ENCODE measurements at places on chromosomes 11 and 22.

GRCh38 chr11:130726234-130727037 lies 189.8 kb downstream of the SNX19 start:
- no peak for DNase-seq

DNA sequence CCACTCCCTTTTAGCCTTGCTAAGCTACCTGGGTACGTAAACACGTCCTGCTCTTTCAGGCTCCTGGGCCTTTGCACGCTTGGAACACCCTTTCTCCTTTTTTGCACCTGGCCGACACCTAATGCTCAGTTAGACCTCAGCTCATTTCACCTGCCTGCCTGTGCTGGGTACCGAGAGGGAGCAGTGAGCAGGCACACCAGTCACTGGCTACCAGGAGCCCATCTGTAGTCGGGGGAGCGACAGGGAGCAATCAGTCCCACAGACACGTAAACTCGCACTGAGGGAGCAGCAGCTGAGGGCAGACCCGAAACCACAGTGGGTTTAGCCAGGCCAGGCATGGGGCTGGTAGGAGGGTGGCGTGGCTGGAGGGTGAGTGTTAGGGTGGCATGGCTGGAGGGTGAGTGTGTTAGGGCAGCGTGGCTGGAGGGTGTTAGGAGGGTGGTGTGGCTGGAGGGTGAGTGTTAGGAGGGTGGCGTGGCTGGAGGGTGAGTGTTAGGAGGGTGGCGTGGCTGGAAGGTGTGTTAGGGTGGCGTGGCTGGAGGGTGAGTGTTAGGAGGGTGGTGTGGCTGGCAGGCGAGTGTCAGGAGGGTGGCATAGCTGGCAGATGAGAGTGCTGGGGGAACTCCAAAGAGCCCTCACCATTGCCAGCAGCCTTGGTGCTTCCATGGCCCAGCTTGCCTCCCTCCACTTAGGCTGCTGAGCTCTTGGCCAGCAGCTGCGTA lies 6.4 kb upstream of the GTSE1 start:
- no peak for DNase-seq

DNA sequence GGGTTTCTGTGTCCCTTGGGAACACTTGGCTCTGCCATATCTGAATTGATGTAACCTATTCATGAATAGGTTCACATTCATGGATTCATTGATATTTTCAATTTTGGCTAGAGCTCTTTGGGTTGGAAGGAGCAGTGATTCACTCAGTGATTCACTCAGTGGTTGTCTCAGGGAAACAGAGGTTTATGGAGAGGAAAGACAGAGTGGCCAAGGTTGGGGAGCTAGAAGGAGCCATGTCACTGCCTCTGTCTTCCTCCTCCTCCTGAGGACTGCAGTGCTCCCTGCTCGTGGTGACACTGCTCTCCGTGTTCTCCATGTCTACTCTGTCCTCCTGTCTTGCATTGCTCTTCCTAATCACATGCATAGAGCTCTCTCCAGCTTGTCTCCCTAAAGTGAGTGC lies 17.4 kb downstream of the CEP164 start:
- no peak for DNase-seq

DNA sequence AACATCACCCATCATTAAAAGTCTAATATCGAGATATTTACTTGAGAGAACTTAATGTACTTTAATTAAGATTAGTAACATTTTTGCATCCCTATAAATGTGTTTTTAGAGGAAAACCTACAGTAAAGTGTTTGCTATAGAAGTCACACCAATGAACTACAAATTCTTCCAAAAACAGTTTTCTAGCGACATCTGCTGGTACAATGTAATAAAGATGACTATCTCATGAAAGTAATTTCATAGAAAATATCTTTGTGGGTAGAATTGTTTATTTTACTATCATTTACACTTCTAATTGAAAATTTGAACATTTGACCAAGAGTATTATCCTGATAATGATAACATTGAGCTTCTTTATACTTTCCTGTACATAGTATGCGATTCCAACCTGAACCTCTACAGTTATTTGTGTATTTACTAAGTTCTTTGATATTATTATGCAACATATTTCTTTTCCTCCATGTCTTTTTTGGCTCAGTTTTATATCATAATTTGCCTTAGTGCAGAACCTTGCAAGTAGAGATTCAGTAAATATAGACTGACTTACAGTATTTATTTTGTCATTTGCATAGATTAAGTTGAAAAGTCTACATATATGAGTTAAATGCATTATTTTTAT lies 252.7 kb downstream of the TMEM135 start:
- no peak for DNase-seq

DNA sequence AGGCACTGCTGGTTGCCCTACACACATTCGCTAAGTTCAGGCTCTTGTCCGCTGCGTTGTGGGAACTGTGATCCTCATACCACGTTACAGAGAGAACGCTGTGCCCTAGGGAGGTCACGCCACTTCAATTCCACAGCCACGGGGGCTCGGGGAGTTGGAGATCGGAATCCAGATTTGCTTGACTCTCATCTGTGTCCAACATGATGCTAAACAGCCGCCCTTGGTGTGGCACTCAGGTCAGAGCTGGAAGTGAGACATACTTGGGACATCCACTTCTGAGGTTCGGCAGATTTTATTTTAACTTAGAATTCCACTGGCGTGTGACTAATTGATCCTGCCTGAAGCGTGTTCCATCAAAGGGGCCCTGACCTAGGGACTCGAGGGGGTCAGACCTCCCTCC lies 41.7 kb downstream of the RIBC2 start:
- DNase-seq = no peak

GRCh38 chr11:102990145-102990544 lies 34.6 kb upstream of the MMP13 start:
- DNase-seq = no peak

DNA sequence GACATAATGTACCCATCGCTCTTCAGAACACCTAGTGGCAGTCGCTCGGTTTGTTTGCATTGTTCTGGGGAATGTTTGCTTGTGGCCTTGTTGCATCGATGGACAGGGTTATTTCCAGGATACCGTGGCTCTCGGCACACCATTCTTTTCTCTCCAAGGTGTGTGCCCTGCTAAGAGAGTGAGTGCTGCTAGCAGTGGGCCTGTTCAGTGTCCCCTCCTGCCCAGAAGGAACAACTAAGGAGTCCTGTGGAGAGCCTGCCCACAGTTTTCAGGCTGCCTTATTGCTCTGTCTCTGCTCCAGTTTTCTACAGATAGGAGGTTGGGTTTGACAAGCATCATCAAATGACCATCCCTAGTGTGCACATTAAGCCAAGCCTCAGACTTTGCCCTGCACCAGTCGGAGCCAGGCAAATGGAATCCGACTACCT lies 1.4 kb downstream of the CRY2 start:
- no peak for DNase-seq

DNA sequence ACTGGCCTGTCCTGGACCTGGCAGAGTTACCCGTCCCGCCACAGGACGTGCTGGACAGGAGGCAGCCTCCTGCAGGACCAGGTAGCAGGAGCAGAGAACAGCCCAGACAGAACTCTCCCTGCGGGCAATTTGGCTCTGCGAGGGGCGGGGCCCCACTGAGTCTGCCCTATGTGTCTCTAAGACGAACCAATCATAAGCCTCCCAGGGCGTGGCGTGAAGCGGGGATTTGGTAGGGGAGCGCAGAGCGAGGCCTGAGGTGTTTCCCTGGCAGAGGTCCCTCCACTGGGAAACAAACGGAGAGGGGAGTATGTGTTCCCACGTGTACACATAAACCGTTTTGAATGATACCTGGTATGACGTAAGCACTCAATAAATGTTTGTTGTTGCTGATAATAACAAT lies 7.4 kb downstream of the CD82 start:
- no peak for DNase-seq

GRCh38 chr22:44338177-44338810 lies 25.5 kb upstream of the SHISAL1 start:
- no peak for DNase-seq

- DNase-seq = no peak
These were observed 922 bp downstream of the CRACR2B start for GRCh38 chr11:828506-829175.

DNA sequence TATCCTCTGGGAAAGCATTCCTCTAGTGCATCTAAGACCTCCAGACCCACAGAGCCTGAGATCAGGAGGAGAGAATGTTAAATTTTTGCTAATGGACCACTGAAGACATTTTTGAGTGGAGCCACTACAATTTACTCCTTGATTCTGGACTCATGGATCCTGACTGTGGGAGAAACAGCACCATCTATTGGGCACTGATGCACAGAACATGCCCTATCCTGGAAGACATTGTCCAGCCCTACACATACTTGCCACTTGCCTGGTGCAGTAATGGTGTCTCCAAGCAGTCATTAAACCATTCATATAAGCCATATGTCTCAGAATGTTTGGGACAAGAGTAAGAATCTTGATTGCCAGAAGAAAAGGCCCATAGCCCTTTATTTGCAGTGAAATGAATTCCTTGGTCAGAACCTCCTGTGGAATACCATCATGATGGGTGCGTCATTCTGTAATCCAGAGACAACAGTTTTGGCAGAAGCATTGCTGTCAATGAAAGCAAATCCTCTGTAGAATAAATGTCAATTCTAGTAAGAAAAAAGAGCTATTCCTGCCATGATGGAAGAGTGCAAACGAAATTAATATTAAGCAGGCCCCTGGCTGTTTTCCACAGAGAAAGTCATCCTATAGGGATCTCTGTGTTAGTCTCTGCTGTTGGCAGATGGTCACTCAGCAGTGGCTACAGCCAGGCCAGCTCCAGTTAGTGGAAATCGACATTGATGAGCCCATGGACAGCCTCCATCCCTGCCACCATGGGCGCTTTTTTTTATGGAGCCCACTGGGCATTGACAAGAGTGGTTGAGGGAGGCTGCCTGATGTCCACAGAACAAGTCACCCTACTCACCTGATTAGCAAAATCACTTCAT lies 43.5 kb downstream of the GGTLC2 start:
- DNase-seq = no peak

- no peak for DNase-seq
These were observed 5.5 kb downstream of the VPS37C start for GRCh38 chr11:61155741-61156140.

DNA sequence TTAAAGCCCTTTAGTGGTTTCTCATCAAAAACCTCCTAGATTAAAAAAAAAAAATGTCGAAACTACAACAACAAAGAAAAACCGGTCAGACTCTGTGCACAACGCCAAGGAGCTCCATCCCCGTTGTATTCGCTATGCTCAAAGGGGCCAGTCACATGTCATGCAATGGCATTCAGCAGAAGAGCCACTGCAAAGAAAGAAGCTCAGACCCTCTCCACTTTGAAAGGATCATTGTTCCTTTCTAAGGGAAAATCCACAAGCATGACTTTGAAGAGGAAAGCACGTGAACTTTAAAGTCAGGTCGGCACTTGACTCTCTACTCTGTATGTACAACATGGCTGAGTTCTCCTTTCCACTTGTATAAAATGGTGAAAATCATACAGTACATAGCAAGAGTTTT lies 655.6 kb downstream of the ETS1 start:
- no peak for DNase-seq

GRCh38 chr11:41245184-41245583 lies 214.3 kb downstream of the LRRC4C start:
- no peak for DNase-seq

DNA sequence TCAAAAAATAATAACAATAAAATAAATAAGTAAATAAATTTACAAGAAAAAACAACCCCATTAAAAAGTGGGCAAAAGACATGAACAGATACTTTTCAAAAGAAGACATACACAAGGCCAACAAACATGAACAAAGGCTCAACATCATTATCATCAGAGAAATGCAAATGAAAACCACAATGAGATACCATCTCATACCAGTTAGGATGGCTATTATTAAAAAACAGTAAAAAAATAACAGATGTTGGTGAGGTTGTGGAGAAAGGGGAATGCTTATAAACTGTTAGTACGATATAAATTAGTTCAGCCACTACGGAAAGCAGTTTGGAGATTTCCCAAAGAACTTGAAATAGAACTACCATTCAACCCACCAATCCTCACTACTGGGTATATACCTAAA lies 44.6 kb downstream of the PRCP start:
- DNase-seq = no peak

DNA sequence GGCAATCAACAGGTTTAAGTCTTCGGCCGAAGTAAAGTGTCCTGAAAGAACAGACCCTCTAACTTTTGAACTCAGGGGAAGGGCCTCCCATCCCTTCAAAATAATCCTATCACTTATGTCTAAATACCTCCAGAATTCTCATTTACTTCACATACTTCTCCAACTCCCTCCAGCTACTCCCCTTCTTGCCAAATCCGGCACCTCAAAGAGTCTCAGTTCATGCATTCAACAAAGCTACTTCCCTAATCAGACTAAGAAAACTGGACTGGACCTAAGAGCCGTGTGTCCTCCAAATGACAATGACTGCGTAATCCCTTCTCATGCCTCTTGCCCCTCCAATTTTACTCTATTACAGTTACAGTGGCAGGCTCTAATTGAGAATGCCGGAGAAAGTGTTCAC lies 1.3 kb downstream of the DDB1 start:
- DNase-seq = no peak

DNA sequence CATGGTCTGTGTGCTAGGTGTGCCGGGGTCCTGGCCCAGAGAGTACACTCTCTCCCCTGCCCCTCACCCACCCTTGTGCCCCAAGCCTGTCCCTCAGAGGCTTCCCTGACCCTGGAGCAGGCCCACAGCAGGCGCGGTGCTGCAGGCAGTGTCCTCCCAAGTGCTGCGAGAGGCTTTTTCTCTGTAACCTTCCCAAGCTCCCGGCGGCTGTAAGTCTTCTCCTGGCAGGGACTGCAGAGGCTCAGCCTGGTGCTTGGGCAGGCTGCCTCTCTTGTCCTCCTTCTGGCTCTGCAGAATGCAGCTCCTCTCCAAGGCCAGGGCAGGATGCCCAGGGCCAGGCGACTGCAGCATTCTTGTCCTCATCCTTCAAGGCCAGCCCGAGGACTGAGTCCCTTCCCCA lies 15.9 kb downstream of the RFPL1 start:
- no peak for DNase-seq

- no peak for DNase-seq
These were observed 294.0 kb upstream of the CTSC start for GRCh38 chr11:88631497-88631896.

GRCh38 chr11:97033178-97033577 lies 643.4 kb downstream of the JRKL start:
- no peak for DNase-seq

- no peak for DNase-seq
These were observed 13.3 kb downstream of the CREB3L1 start for GRCh38 chr11:46290598-46291309.

GRCh38 chr11:69292221-69292648 lies 1.7 kb upstream of the MYEOV start:
- DNase-seq = peak; percentile 55

GRCh38 chr11:111531687-111532364 lies 8.7 kb upstream of the LAYN start:
- peak; percentile 47 for DNase-seq
